Stimulated activated CD8-positive, alpha-beta memory T cell treated with anti-CD3 and anti-CD28 coated beads, Interleukin-7, amount 100 ng/mL, for 48 hours (primary cell): ENCODE measurements at places on chromosomes 7 and 10.

GRCh38 chr10:70410608-70411007 is 6.7 kb downstream of the EIF4EBP2 start:
- DNase-seq: no peak

DNA sequence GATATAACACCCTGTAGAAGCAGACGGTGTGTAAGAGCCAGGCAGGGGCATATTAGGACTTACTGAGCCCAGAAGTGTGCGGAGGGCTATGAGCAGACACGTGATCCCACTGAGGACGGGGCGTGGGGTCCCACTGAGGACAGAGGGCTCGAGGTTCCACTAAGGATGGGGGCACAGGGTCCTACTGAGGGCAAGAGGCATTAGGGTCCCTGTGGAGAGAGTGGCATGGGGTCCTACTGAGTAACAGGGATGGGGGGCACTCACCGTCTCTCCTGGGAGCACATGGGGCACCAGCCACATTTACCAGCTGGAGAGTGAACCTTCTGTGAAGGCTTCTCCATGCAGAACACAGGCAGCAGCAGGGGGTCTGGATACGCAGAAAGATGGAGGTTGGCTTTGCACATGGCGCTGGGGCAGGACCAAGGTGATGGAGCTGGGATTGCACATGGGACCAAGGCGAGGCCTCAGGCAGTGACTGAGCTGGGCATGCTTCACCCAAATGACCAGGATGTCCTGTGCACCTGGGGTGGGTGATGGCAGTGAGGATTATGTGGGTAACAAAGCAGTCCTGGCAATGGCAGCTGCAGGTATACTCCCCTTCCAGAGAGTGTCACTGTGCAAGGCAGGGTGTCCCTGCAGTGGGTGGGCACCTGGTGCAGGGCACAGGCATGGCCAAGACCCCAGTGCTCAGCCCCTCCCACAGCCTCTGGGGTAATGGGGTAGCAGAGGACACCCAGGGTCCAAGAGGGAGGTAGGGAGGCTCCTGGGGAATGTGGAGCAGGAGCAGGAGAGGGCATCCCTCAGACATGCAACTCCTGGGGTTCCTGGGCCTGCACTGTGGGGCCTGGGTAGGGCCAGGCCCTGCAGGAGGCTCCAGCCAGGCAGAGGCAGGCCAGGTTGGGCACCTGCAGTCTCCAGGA is 278.1 kb downstream of the TCERG1L start:
- no peak for DNase-seq

DNA sequence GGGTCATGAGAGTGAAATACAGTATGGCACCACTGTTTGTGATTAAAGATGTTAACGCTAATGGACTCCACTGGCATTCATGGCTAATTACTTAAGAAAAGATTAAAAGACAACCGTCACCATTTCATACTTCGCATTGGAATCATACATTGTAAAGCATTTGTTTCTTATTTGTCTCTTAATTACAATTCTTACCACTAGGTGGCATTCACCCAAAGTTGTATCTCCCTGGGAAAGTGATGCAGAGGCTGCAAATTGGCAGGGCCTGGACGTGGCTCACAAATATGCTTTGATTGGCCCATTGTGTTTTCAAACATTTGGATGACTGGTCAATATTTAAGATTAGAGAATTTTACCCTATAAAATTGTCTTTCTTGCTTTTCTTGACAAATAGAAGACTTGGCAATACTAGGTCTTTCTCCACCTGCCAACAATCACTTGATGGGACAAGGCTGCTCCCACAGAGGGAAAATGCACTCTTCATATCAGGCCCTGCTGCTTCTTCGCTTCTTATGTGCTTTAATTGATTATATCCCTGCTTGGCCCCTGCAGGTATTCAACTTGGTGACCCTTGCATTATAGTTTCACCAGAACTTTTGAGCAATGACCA is 72.1 kb upstream of the STARD3NL start:
- no peak for DNase-seq

GRCh38 chr10:129521161-129522025 is 54.4 kb downstream of the MGMT start:
- DNase-seq: no peak

DNA sequence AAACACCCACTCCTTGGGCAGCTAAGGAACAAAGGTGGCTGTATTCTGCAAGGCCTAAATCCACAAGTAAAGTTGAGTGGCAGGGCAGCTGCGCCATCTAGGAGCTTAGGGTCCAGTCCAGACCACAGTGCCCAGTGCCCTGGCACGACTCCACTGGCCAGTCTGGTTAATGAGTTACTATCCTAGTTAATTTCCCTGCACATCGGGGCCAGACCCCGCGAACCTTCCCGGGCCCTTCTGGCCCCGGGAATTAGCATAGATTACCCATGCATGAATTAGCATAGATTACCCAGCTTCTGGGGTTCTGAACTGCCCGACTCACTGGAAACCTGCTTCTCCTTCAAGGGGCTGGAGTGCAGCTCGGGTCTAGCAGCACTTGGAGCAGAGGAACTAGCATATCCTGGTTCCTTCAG is 3.2 kb upstream of the EMX2 start:
- DNase-seq: no peak

- no peak for DNase-seq
Measured at GRCh38 chr7:39133088-39133487, 155.4 kb downstream of the POU6F2 start.

DNA sequence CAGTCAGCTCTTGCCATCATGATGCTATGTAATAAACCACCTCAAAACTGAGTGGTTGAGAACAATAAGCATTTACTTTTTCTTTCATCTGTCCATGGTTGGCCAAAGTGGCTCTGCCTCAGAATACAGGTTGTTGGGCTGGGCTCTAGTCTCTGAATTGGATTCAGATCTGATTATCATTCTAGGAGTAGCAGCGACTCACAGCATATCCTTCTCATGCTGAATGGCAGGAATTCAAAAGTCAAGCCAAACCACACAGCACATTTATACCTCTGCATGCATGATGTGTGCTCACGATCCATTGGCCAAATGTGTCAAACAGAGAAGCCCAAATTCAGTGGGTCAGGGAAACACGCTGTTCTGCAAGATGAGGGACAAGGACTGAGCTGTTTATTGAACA is 13.6 kb upstream of the GALNT11 start:
- no peak for DNase-seq
